SHP77 (cell line): ENCODE measurements at places on chromosomes 7 and 10.

GRCh38 chr10:107717046-107717445 lies 552.5 kb upstream of the SORCS1 start:
- no peak for DNase-seq

- no peak for DNase-seq
These were observed 69.0 kb upstream of the LRRC17 start for GRCh38 chr7:102843850-102844249.

DNA sequence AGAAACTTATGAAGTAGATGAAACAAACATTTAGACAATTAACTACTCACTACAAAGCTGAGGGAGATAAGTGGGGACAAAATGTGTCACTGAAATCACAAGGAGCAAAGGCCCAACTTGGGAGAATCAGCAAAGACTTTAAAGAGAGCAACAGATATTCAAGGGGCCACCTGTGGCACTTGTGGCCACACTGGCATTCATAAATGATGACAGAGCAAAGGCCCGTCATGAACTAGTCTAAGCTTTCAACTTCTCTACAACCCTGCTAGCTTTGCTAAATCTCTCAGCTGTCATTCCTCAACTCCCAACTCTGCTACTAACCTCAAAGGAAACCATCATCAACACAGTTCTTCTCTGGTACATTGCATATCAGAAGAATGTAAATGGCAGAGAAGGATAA lies 178.4 kb downstream of the CPEB3 start:
- no peak for DNase-seq

GRCh38 chr10:99233000-99233688 lies 2.5 kb downstream of the HPSE2 start:
- DNase-seq, result no peak

GRCh38 chr7:39904077-39904486 lies 46.0 kb upstream of the CDK13 start:
- DNase-seq, result no peak

DNA sequence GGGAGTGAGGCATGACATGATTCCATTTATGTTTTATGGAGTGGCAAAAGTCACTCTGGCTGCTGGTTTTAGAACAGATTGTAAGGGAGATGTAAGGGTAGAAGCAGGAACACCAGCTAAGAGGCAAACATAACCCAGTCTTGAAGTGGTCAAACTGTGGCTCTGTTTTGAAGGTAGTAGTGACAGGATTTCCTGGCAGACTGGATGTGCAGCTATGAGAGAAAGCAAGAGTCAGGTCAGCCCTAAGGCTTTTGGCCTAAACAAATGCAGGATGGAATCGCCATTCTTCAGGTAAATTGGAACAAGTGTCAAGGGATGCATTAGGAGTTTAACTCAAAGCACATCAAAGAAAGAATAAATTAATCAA lies 175.3 kb upstream of the AGR3 start:
- DNase-seq, result no peak

DNA sequence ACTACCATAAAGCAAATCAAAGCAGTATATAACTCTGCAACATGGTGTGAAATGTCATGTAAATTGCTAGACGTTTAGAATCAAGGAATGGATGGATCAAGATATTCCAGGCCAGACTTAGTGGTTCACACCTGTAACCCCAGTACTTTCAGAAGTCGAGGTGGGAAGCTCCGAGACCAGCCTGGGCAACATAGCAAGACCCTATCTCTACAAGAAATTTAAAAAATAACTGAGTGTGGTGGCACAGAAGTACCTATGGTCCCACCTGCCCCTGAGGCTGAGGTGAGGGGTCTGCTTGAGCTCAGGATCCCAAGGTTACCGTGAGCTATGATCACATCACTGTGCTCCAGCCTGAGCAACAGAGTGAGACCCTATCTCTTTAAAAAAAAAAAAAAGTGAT lies 2.8 kb upstream of the EZH2 start:
- DNase-seq, result no peak

DNA sequence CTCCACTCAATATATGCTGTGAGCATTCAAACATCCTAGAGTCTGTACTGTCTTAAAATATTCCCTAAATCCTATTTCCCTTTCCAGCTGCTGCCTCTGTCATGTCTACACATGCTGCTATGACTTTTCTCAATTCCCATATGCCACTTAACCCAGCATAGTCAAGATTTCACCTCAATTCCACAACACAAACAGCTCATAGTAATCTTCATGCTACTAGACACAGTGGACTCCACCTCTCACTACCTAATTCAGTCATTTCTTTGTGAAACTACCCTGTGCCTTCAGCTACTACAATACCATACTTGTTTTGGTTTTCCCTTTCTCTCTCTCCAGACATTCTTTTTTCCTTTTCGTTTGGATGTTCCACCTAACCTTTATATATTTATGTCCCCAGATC lies 45.5 kb downstream of the GSAP start:
- no peak for DNase-seq

- no peak for DNase-seq
These were observed 90.8 kb downstream of the ELAPOR2 start for GRCh38 chr7:86968618-86969017.

GRCh38 chr7:124399941-124400340 lies 365.7 kb downstream of the GPR37 start:
- DNase-seq, result no peak

DNA sequence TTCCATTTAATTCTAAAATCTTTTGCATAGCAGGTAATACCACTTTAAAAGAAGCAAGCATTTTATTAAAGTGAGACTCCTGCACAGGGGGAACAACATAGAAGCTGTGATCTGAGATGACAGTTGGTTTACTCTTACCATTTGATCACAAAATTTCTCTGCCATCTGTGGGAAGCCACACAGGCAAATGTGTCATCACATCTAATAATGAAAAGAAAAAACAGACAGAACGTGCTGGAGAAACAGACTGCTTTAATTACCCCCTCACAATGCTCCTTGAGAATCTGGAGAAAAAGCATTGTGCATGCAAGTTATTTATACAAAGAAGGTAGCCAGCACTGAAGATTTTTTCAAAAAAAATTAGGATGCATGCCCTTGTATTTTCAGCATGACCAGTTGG lies 165.2 kb upstream of the PTER start:
- DNase-seq, result no peak

GRCh38 chr7:19621740-19622139 lies 87.1 kb downstream of the POLR1F start:
- DNase-seq, result peak; percentile 5

GRCh38 chr10:7572391-7572790 lies 94.4 kb downstream of the ITIH5 start:
- DNase-seq, result no peak

GRCh38 chr7:48563334-48563733 lies 361.0 kb upstream of the CDC14C start:
- no peak for DNase-seq

DNA sequence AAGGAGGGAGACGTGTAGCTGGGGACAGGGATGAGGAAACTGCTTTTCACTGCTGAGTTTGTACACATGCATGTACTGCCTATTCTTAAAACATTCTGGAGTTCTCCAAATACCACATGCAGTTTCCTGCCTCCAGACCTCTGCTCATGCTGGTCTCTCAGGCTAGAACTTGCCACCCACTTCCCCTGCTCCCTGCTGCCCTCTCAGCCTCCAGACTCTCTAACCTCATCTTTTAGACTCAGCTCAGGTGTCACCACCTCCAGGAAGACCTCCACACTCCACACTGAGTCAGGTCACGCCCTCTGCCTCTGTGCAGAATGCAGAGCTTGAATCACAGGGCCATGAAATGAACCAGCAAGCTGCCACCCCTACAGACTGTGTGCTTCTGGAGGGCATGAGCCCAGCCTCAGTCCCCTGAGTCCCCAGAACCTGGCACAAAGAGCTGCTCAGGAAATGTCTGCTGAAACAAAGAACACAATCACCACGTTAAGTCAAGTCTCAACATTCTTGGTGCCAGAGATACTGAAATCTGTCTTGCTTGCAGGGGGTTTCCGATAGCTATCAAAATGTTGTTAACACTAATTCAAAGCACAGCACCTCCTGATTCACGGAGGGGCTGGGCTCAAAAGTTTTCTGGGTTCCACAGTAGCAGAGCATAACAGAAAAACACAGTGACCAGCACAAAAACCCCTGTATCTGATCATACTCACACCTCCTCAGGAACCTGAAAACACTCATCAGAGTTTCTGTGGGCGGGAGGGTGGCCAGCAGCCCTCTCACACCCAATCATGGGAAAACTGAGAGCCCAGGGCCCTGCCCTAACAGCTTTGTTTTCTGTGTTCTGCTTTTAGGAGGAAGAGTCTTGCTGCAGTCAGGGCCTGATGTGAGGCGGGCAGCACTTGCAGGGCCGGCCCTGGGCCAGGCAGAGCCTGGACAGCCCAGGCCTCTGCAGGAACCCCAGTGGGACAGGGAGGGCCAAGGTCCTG lies 21.1 kb downstream of the FAM53B start:
- no peak for DNase-seq

- no peak for DNase-seq
These were observed 118.1 kb downstream of the TPST1 start for GRCh38 chr7:66323114-66323796.

GRCh38 chr10:80702143-80702542 lies 164.4 kb downstream of the SH2D4B start:
- no peak for DNase-seq

DNA sequence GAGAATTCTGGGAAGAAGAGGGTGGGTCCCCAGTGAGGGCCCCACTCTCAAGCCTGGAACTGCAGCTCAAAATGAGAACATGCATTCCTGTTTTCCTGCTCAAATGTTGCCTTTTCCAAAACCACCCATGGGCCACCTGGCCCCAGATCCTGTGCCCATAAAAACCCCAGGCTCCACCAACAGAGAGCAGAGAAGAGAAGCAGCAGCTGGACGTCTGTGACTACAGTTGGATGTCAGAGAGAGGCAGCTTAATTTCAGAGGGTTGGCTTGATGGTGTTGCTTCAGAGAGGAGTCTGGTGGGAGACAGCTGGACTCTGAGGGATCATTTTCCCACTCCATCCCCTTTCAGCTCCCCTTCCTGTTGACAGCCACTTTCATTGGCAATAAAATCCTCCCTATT lies 256.4 kb downstream of the FZD1 start:
- peak; percentile 66 for DNase-seq

GRCh38 chr7:47239931-47240421 lies 341.9 kb downstream of the TNS3 start:
- no peak for DNase-seq

DNA sequence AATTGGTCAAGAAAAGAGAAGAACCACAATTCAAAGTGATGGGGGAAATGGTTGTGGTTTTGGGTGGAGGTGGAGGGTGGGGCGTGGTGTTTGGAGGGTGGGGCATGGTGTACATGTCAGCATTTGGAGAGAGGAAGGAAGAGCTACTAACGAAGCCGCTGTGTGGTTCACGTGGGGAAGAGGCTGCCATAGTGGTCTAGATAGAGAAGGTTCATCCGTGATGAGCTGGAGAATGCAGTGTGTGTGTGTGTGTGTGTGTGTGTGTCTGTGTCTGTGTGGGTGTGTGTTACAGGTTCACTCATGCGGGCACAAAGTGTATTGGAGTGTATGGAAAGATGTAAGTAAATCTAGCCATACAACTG lies 6.1 kb upstream of the VCL start:
- DNase-seq, result no peak

- DNase-seq, result no peak
These were observed 1.4 kb upstream of the TRIM8 start for GRCh38 chr10:102642736-102643335.

GRCh38 chr10:58574058-58574457 lies 61.4 kb downstream of the BICC1 start:
- no peak for DNase-seq

GRCh38 chr10:127679642-127680255 lies 57.2 kb upstream of the FOXI2 start:
- DNase-seq, result no peak

GRCh38 chr7:80357530-80357929 lies 154.3 kb downstream of the GNAT3 start:
- no peak for DNase-seq
